ENCODE measurements at places on chromosomes 13 and 19.

- H3K4me3 ChIP-seq = no peak overlapping the region
- H3K4me1 ChIP-seq = peaks cover 8% of the 10 kb centered on the region
- DNase-seq = no peak
- no peaks in the 10 kb centered on the region for H3K27me3 ChIP-seq
These were observed 107.6 kb downstream of the PIBF1 start for GRCh38 chr13:72889495-72889894.

- no peaks in the 10 kb centered on the region for H3K36me3 ChIP-seq
- H3K27me3 ChIP-seq = no peaks in the 10 kb centered on the region
- no peak overlapping the region for H3K4me3 ChIP-seq
- H3K4me1 ChIP-seq = no peaks in the 10 kb centered on the region
- no peak for DNase-seq
These were observed 75.4 kb upstream of the TRPC4 start for GRCh38 chr13:37944869-37945442.

DNA sequence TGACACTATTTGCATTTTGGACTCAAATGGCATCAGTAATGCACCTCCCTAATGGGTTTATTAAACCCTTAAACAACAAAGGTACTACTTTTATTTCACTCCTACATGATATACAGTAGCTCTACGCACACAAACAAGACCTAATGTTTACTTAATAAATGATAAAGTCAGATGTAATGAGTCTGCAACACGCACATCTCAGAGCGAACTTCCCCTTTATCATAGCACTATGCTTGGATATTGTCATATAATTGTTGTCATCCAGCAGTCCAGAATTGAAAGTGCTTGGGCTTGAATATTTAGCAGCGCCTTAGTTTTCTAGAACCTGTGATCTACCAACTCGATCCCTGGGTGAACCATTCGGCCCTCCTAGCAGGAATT is 772 bp downstream of the PARP4 start:
- H3K27me3 ChIP-seq = no peaks in the 10 kb centered on the region
- peak overlapping the region; percentile 76 for H3K4me3 ChIP-seq
- peak overlapping the region; percentile 94 for H3K27ac ChIP-seq
- no peak for DNase-seq
- H3K36me3 ChIP-seq = no peaks in the 10 kb centered on the region

GRCh38 chr19:41545547-41545946 is 30.4 kb upstream of the CEACAM21 start:
- peak overlapping the region; percentile 96 for H3K27ac ChIP-seq
- peaks cover 8% of the 10 kb centered on the region for H3K36me3 ChIP-seq
- peak overlapping the region; percentile 85 for H3K4me3 ChIP-seq
- peaks cover 65% of the 10 kb centered on the region for H3K4me1 ChIP-seq
- H3K27me3 ChIP-seq = no peaks in the 10 kb centered on the region
- DNase-seq = peak; percentile 66

DNA sequence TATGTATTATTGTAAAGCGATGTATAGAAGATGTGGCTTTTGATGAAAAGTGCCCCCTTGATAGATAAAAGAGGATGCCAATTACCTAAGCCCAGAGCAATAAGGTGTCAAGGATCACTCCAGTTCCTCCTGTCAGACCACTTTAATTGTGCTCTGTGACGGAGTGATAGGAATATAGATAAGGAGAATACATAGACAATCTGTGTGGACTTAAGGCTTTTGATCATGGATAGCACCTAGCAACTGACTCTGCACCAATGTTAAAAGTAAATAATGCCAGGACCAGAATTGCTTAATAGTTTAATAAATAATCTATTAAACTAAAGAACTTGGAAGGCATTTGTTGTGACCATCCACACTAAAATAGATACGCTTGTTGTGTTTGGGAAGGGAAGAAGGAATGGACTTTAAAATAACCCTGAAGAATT is 390.7 kb upstream of the ARGLU1 start:
- H3K36me3 ChIP-seq = no peaks in the 10 kb centered on the region
- peaks cover 2% of the 10 kb centered on the region for H3K27me3 ChIP-seq
- H3K27ac ChIP-seq = no peak overlapping the region
- H3K4me3 ChIP-seq = no peak overlapping the region
- no peaks in the 10 kb centered on the region for H3K4me1 ChIP-seq

DNA sequence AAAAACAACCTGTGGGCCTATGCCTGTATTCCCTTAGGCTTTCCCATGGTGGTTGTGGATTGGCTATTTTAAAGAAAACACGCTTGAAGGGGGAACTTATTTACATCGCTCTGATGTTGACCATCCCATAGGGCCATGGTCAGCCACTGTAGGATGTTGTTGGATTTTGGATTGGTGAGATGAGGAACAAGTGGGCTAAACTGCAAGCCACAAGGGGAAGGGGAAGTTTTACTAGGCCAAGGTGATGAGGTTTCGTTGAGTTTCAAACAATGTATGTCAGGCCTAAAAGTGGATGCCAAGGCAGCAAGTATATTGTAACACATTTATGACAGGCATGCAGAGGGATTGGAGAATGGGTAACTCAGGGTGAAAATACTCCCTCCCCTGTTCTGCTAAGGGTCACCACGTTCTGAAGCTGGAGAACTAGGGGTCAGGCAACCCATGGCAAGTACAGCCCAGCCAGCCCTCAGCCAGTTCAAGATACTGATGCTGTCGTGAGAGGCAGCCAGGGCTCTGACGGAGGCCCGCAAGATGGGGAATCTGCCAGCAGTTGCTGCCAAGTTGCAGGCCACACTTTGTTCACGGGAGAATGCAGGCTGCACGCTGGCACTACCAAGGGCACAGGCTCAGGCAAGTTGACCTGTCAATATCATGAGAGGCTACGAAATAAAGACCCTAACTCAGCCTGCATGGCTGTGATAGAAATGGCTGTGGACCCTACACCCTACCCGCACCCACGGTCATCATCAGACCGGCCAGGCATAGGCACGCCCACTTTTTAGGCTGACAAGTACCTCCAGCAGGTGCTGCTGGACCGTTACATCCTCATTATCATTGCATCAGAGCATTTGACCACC is 11.1 kb downstream of the IRGC start:
- DNase-seq = no peak
- H3K27me3 ChIP-seq = no peaks in the 10 kb centered on the region
- no peaks in the 10 kb centered on the region for H3K4me1 ChIP-seq
- no peak overlapping the region for H3K27ac ChIP-seq
- H3K36me3 ChIP-seq = peaks cover 19% of the 10 kb centered on the region
- H3K4me3 ChIP-seq = no peak overlapping the region

- H3K27me3 ChIP-seq = peaks cover 15% of the 10 kb centered on the region
- no peak overlapping the region for H3K4me3 ChIP-seq
- no peaks in the 10 kb centered on the region for H3K36me3 ChIP-seq
These were observed 68.6 kb downstream of the SPACA7 start for GRCh38 chr13:112444416-112445399.

DNA sequence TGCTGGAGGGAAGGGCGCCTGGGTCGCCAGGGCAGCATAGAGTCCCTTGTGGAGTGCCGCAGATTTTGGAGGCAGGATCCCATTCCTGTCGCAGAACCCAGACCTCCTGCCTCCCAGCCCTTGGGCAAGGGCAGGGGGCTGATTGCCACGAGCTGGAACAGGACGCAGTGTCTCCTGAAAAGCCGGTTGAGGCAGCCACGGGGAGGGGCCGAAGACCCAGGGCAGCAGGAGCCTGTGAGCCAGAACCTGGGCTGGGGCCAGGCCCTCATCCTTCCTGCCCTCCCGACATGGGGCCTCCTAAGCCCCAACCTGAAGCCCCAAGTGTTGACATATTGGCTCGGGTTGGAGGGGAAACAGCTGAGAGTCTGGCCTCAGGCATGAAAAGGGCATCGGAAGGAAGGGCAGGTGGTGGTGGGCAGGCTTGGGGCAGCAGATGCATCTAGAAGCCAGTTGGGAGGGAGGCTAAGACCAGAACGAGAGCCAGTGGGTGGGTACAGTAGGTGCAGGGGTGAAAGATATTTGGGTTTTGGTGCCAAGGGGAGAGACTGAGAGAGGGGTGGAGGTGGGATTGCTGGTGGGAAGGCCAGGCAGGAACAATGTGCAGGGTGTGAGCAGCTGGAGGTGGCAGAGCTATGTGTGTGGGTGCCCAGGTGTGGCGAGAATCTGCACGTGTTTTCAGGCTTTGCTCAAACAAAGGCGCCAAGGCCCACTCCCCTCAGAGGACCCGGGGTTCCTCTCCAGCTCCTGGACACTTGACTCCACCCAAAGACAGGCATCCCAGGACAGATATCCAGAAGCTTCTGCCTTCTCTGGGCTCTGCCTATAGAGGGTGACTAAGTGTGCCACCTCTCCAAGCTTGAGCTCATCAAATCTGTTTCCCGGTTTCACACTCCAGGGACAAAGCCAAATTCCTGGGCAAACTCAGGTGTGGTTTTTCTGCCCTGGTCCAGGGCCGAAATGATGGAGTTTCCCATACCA is 1.4 kb upstream of the SBSN start:
- no peak for DNase-seq
- no peaks in the 10 kb centered on the region for H3K36me3 ChIP-seq
- H3K4me1 ChIP-seq = peaks cover 13% of the 10 kb centered on the region
- H3K27ac ChIP-seq = no peak overlapping the region
- peaks cover 49% of the 10 kb centered on the region for H3K27me3 ChIP-seq

DNA sequence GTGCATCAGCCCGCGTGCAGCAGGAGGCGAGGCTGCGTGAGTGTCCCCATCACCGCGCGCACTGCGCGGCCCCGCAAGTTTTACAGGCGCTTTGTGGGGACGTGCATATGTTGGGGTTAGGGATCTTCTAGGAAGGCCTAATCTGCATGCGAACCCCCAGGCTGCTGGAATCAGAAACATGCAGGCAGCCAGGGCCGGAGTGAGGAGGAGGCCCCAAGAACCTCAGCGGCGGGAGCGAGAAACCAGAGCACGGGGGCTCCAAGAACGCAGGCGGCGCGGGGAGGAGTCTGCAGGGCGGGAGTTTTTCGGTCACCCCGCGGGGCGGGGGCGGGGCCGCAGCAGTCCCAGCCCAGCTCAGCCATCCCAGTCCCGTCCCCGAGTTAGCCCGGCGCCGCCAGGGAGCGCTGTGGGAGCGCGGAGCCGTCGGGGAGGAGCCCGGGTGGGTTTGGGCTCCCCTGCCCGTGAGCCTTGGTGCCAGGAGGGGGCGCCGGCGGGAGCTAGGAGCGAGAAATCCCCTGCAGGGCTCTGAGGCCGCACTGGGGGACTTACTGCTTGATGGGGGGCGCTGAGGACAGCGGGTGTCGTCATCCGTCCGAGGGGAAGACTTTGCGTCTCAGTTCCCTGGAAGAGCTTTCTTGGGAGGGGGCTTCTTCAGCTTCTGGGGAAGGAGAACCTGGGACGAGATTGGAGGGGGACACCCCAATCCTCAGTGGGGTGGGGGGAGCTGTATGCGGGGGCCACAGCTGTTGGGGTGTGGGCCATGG is 933 bp upstream of the NRTN start:
- H3K4me1 ChIP-seq = peaks cover 21% of the 10 kb centered on the region
- H3K4me3 ChIP-seq = peak overlapping the region; percentile 66
- H3K27me3 ChIP-seq = peaks cover 22% of the 10 kb centered on the region
- DNase-seq = peak; percentile 97

- DNase-seq = peak; percentile 63
- H3K27me3 ChIP-seq = no peaks in the 10 kb centered on the region
- H3K27ac ChIP-seq = no peak overlapping the region
- no peak overlapping the region for H3K4me3 ChIP-seq
These were observed 643.1 kb upstream of the ARGLU1 start for GRCh38 chr13:107211073-107211472.

DNA sequence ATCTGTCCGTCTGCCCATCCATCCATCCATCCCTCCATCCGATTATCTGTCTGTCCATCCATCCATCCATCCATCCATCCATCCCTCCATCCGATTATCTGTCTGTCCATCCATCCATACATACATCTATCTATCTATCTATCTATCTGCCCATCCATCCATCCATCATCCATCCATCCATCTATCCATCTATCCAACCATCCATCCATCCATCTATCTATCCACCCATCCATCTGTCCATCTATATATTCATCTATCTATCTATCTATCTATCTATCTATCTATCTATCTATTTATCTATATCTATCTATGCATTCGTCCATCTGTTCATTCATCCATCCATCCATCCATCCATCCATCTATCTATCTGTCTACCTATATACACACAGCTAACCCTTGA is 471.1 kb upstream of the ZNF507 start:
- H3K27me3 ChIP-seq = no peaks in the 10 kb centered on the region
- H3K4me1 ChIP-seq = no peaks in the 10 kb centered on the region
- no peak overlapping the region for H3K27ac ChIP-seq

- H3K36me3 ChIP-seq = no peaks in the 10 kb centered on the region
- peaks cover 19% of the 10 kb centered on the region for H3K4me1 ChIP-seq
- no peak for DNase-seq
These were observed 2.9 kb upstream of the FRY start for GRCh38 chr13:32028711-32029110.

DNA sequence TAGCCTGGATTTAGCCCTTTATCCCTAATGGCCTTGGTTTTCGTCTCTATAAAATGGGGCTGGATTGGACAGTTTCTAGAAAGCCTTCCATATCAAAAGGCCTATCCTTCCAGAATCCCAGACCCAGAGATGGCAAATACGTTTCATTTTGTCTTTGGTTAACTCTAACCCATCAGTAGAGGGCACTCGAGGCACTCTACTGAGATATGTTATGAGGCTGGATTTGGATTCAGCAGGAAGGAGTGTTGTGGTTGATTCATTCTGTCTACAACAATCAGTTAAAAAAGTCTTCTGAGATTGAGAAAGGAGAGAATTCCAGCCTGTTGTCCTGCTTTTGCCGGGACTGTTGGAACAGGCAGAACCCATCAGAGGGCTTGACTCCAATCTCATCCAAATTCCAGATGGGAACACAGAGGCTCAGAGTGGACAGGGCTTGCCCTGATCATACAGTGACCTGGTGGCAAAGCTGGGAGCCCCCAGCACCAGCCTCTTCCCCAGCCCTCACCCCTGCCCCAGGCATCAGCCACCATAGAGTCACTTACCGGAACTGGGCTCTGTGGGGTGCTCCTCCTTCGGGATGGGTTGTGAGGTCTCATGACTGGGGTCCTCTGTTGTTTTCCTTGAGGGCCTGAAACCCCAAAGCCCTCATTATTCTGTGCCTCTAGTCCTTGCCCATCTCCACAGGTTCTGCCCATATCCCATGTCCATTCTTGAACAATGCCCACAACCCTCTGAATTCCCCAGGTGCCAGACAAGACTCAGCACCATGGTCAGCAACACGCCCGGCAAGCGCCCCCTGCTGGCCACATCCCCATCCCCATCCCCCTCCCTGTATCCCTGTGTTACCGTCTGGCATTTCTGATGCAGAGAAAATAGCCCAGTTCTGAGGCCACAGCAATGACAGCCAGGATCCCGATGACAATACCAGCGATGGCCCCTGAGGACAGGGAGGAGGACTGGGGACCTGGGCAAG is 12.3 kb upstream of the ZNF180 start:
- peak; percentile 51 for DNase-seq
- peaks cover 3% of the 10 kb centered on the region for H3K36me3 ChIP-seq
- H3K27me3 ChIP-seq = peaks cover 19% of the 10 kb centered on the region
- H3K27ac ChIP-seq = no peak overlapping the region

- H3K4me3 ChIP-seq = peak overlapping the region; percentile 76
- no peaks in the 10 kb centered on the region for H3K27me3 ChIP-seq
- no peaks in the 10 kb centered on the region for H3K36me3 ChIP-seq
- H3K4me1 ChIP-seq = peaks cover 19% of the 10 kb centered on the region
- peak overlapping the region; percentile 59 for H3K27ac ChIP-seq
These were observed 23.5 kb downstream of the KCTD15 start for GRCh38 chr19:33819880-33820781.

GRCh38 chr13:73254827-73255226 is 196.0 kb downstream of the KLF5 start:
- H3K27me3 ChIP-seq = peaks cover 2% of the 10 kb centered on the region
- no peak overlapping the region for H3K4me3 ChIP-seq
- H3K36me3 ChIP-seq = no peaks in the 10 kb centered on the region
- H3K27ac ChIP-seq = no peak overlapping the region
